Osteoblast (primary cell): ENCODE measurements at places on chromosomes 7 and 10. TPM values are rescaled to one million over a fixed set of nuclear protein-coding genes. Genes with fewer than 3 reads are reported as not detected.

The DHX32 gene
- total RNA-seq = 52.8 and 55.4 TPM in 2 replicates

The PDLIM1 gene
- total RNA-seq = 25.0 and 26.1 TPM in 2 replicates

The CHCHD1 gene
- 11.2 and 12.7 TPM in 2 replicates for total RNA-seq

The CYP3A4 gene
- not detected in 2 replicates for total RNA-seq

The OPALIN gene
- not detected in 2 replicates for total RNA-seq

The METTL27 gene
- total RNA-seq = 8.7 and 8.8 TPM in 2 replicates

The ZNF679 gene
- not detected in 2 replicates for total RNA-seq

The PKD2L1 gene
- total RNA-seq = not detected in 2 replicates

The PCLO gene
- under 0.01 and 0.36 TPM in 2 replicates for total RNA-seq

The ZNF12 gene
- 20.9 and 22.8 TPM in 2 replicates for total RNA-seq

The RBM17 gene
- total RNA-seq = 29.3 and 31.8 TPM in 2 replicates

The BRI3 gene
- total RNA-seq = 95.9 and 113 TPM in 2 replicates

The IKZF1 gene
- total RNA-seq = under 0.01 TPM in 1 of 2 replicates, not detected in the other

The DMTF1 gene
- total RNA-seq = 70.6 and 77.5 TPM in 2 replicates

The HMX2 gene
- not detected in 2 replicates for total RNA-seq

The FGL2 gene
- total RNA-seq = under 0.01 TPM in 2 replicates

The HMX3 gene
- not detected in 2 replicates for total RNA-seq

The WIPF3 gene
- under 0.01 TPM in 1 of 2 replicates, not detected in the other for total RNA-seq

The PRPS1L1 gene
- total RNA-seq = not detected in 2 replicates
